ENCODE measurements at places on chromosomes 2 and 18.
A peak's percentile ranks its signal among the peaks of the same experiment; 100 is the strongest.

- DNase-seq = no peak
These were observed 71.7 kb downstream of the MYOM1 start for GRCh38 chr18:3147935-3148554.

- DNase-seq = no peak
These were observed 31.7 kb downstream of the LPIN2 start for GRCh38 chr18:2981212-2981728.

GRCh38 chr2:135909976-135910375 lies 33.7 kb upstream of the MCM6 start:
- DNase-seq = no peak

DNA sequence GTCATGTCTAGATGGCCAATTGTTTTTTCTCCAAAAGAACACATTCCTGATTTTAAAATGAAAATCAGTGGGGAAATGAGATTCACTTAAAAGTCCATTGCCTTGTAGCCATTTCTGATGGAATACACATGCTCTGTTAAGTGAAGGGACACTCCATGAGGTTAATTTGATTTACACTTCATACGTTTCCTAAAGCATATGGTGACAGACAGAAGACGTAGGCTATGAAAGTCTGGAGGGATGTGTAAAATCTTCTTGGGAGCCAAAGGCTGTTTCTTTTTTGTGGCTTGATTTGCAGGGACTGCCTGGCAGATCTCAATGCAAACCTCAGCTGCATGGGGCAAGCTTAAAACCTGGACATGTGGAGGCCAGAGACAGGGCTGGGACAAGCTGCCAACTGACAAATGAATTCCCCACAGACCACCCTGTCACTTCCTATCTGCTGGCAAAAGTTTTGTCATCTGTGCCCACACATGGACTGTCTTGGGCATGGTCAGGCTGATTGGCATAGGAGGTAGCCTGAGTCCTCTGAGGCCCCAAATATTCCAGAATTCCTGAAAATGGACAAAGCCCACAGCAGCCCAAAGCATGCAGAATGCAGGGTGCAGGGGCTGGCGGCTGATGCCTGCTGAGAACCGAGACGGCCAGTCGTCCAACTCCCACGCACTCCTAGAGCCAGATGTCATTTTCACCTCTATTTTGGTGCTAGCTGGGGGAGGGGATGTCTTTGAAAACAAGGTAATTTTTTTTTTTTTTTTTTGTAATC lies 73.9 kb downstream of the SDC1 start:
- DNase-seq = peak; percentile 47

- DNase-seq = no peak
These were observed 164.2 kb downstream of the NAPG start for GRCh38 chr18:10690035-10690329.

GRCh38 chr18:24272229-24272525 lies 125.4 kb downstream of the OSBPL1A start:
- DNase-seq = no peak

DNA sequence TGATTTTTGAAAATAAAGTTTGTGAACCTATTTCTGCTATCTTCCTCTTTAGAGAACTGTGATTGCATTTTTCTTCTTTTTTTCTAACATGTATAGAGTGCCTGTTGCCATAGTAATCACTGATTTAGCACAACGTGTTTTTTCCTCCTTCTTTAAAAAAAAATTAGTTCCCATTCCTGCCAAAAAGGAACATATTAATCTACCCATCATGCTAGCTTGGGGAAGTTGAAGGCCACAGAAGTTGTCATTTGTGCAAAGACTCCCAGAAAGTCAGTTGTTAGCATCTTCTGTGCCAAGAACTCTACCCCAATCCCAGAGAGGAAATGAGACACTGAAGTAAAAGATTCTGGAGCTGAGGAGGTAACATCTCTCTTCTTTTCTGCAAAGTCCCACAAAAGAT lies 57.3 kb downstream of the SLC8A1 start:
- no peak for DNase-seq

DNA sequence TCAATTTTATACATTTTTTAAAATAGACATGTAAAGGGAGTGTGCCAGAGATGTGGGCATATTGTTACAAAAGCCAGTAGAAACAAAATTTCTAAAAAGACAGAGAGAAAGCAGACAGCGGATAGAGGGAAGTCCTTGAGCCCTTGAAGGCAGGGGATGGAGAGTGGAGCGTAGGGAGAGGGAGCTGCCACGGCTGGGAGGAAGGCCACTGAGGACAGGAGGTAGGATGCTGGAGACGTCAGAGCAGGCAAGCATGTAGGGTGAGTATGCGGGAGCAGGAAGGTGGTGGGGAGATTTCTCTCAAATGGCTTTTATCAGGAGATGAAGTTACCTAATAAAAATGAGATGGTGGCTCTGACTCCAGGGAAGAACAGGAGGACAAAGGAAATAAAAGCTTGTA lies 24.0 kb upstream of the NCL start:
- peak; percentile 11 for DNase-seq

DNA sequence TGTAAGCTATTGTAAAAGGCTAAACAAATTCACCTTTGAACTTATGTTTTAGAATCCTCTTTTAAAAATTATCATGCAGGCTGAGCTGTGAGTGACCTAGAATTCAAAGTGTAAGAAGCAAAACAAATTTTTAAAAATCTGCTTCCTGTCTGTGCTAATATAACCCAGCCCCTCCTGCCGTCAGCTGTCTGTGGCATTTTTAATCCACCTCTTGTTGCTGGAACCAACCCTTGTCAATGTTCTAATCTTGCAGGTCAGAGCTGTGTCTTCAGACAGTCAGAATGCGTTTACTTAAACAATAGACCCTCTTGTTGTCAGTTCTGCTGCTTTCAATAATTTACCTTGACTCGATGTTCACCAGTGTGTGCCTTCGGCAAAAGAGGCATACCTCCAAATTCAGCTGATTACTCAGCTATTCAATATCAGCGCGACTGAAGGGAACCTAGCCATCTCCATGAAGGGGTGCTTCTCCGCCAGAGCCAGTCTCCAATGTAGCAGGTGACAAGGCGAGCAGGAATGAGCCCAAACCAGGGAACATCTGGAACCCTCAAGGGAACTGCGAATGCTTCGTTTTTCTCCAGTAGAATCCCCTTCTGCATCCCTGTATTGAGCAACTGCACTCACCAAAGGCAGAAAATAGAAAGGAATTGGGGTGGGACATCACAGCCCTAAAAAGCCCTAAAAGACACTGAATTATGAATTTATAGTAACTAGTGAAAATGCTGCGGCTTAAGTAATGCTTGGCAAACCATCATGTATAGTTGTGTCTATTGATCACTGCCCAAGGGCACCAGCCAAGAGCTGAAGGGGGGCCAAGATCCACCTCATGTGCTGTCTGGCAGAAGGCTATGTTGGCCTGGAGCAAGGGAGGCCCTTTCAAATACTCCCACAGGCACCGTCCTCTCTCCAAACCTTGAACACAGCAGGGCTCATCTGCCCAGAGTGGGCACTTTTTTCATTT lies 62.5 kb downstream of the LYPD6B start:
- DNase-seq = no peak

DNA sequence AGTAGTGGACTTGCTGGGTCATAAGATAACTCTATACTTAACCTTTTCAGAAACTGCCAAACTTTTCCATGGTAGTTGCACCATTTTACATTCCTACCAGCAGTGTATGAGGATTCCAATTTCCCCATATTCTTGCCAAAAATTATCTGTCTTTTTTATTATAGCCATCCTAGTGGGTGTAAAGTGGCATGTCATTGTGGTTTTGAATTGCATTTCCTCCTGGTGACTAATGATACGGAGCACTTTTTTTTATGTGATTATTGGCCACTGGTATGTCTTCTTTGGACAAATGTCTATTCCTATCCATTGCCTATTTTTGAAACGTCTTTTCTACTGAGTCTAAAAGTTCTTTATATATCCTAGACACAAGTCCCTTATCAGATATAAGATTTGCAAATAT lies 44.3 kb downstream of the CACNB4 start:
- no peak for DNase-seq

- DNase-seq = peak; percentile 73
These were observed 23.8 kb downstream of the FBXO41 start for GRCh38 chr2:73260338-73260984.

DNA sequence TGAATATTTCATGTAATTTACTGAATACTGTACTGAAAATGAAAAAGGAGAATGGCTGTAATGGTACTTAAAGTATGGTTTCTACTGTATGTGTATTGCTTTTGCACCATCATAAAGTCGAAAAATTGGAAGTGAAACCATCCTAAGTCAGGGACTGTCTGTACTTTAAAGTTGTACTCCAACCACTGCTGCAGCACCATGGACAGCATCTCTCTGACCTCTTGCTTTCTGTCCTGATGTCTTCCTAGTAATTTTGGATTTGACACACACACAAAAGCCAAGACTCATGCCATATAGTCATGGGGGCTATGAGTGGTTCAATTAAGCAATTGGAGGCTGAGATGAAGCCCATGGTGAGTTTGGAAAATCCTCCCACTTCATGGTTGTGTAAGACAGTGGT lies 256.3 kb upstream of the PKDCC start:
- no peak for DNase-seq

DNA sequence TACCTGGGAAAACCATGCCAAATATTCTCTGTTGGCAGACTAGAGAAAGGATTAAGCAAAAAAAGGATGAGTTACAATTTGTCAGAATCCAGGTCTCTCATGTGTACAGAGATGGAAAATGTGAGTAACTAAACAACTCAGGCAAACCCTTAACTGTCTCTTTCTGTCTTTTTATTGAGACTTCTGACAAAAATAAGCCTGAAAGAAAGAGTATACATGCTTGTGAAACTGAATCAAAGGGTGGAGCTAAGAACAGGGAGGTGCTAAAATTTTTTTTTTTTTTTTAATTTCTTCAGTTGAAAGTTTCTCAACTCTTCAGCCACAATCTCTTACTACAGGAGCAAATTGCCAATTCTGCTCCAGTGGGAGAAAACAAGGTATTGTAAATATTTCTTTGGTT lies at the start of gene SERPINB10:
Gene SERPINB10, plus strand, starts transcription at position 295 of the 400 bp plus-strand sequence. CDS start 7,553 bp downstream, outside the sequence.
- no peak for DNase-seq

Data from mesenteric fat pad (tissue), 1 donor.